Mammary epithelial cell (primary cell): ENCODE measurements at places on chromosomes 3 and 15. TPM values are rescaled to one million over a fixed set of nuclear protein-coding genes. Genes with fewer than 3 reads are reported as not detected.

Gene CYP8B1
- total RNA-seq = not detected

Gene GOLGA8J
- total RNA-seq = not detected in 2 replicates

Gene GATM
- total RNA-seq = 0.80 and 1.4 TPM in 2 replicates

Gene LMCD1
- 0.45 and 1.9 TPM in 2 replicates for total RNA-seq

Gene AGBL1
- total RNA-seq = not detected in 2 replicates

Gene PCCB
- 35.5 TPM for total RNA-seq

Gene MOBP
- total RNA-seq = not detected in 2 replicates

Gene LNP1
- total RNA-seq = 1.0 and 1.7 TPM in 2 replicates

Gene ATR
- 43.2 TPM for total RNA-seq

Gene KY
- total RNA-seq = not detected in 2 replicates
